Stimulated activated CD8-positive, alpha-beta memory T cell treated with anti-CD3 and anti-CD28 coated beads, Interleukin-15, amount 100 ng/mL, for 4 hours (primary cell): ENCODE measurements at places on chromosomes 11 and 22.

DNA sequence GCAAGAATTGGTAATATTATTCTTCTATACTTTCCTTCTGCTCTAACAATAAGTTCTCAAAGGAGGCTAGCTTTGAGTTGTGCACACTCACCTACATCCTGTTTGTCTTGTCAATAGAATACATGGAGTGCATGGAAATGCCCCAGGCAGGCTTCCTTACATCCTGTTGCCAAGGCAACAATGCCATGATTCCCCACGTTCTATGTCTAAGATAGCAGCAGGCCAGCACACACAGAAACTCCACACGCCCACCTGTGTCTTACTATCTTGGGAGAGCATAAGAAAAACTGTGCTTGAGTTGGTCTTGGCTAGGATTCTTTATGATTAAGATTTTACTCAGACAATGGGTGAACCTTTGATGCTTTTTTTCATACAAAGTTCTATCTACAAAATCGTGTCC, 379.2 kb downstream of the AASDHPPT start:
- no peak for DNase-seq

- no peak for DNase-seq
These were observed 398 bp upstream of the FAM89B start for GRCh38 chr11:65571940-65572339.

GRCh38 chr11:122304306-122304705, 188.3 kb upstream of the BLID start:
- no peak for DNase-seq

- no peak for DNase-seq
These were observed 14.1 kb downstream of the AASDHPPT start for GRCh38 chr11:106091480-106092123.

- DNase-seq: no peak
These were observed 1.7 kb downstream of the PDE3B start for GRCh38 chr11:14645015-14645912.

DNA sequence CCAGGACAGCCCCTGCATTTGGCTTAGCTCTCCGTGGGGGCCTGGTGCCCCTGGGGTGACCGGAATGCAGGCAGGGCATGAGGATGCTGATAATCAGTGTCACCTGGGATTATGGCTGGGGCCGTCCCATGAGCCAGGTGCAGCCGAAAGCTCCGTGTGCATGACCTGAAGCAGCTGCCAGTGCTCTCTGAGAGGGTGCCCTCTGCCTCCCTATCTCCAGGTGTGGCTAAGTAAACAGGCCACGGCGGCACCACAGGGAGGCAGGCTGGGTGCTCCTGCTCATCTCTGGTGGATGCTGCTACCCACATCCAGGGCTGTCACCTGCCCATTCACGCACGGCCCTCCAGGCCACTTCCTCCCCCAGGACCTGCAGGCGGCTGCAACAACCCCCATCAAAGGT, 29.8 kb downstream of the DUSP8 start:
- DNase-seq: no peak

DNA sequence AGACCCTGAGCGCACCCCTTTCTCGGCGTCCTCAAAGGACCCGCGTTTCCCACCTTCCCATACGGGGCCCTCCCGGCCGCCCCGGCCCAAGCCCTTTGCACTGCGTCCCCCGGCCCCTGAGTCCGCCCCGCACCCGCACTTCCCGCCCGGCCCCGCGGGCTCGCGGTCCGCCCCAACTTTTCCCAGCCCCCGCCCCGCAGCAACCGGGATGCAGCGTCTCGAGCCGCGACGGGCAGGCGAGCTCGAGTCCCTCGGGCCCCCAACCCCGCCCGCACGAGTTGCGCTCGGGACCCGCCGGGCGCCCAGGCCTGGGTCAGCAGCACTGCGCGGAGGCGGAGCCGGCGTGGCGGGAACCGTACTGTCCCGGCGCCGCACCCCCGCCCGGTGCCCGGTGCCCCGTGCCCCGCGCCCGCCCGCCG, 371 bp downstream of the SMCO4 start:
- no peak for DNase-seq

DNA sequence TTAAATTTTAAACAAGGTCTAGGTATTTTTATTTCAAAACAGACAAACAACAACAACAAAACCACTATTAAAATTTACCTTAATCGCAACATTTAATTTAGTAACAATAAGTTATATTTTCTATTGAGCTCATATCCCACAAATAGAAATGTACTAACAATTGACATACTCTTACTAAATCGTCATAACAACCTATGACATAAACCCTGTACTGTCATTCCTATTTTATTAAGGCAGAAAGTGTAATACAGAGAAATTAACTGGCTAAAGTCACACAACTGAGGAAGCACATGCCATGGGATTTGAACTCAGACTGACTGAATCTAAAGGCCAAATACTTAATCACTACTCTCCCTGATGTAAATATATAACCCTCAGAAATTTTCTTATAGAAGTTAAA, 3.0 kb downstream of the KIF18A start:
- DNase-seq: no peak

DNA sequence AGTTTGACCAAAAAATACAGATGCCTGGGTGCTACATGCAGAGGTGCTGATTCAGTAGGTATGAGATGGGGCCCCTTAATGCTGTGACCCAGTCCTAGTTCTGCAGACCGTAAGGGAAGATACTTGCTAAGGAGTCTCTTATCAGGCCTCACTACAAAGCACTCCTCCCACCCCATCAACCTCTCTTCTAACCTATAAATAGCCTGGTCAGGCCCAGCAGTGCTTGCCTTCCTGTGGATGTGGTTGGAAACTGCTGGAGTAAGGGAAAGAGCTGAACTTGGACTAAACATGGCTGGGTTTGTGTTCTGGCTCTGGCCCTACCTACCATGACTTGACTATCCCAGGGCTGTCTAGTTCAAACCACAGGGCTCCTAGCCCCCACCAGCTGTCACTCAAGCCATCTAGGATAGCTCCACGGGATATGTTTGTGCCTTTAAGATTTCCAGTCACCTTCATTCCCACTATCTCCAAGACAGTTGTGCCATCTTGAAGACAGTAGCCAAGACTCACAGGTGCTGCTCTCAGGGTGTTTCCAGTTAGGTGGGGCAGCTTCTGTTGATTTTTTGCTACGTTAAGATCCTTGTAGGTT, 9.5 kb upstream of the DKK3 start:
- no peak for DNase-seq
